ENCODE measurements at places on chromosomes 5 and 9. TPM values are rescaled to one million over a fixed set of nuclear protein-coding genes. Genes with fewer than 3 reads are reported as not detected.

- no peak for ATAC-seq
These were observed 8.7 kb downstream of the GRK6 start for GRCh38 chr5:177434942-177435738.

GRCh38 chr9:98801561-98801960 lies 5.2 kb upstream of the ANKS6 start:
- ATAC-seq, result no peak

DNA sequence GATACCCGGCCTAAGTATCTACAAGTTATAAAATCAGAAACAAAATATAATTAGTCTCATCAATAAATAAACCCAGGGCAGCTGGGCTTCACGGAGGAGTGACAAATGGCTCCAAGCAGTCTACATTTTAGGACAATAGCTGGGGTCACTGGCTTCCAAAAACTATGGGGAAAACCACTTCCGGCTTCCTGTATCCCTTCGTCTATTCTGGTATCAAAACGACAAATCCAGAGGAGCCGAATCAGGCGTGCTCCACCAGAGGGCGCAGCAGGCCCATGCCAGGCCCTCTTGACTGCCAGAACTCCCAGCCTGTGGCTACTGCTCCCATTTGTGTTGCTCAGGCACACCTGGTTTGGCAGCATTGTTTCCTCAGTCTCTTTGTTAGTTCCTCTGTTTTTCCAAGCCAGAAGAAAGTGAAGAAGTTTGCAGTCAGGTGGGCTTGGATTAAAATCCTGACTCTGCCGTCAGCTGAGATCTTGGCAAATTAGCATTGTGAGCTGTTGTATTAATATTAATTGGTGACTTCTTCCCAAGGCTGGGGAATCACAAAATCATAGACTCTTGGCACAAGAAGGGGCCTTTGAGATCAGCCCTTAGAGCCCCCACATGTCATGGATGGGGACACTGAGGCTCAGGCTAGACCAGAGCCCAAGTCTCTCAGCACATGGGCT lies 11.6 kb upstream of the RAB14 start:
- peak; percentile 95 for ATAC-seq

- ATAC-seq, result no peak
These were observed 243.4 kb downstream of the SYK start for GRCh38 chr9:91045041-91045440.

DNA sequence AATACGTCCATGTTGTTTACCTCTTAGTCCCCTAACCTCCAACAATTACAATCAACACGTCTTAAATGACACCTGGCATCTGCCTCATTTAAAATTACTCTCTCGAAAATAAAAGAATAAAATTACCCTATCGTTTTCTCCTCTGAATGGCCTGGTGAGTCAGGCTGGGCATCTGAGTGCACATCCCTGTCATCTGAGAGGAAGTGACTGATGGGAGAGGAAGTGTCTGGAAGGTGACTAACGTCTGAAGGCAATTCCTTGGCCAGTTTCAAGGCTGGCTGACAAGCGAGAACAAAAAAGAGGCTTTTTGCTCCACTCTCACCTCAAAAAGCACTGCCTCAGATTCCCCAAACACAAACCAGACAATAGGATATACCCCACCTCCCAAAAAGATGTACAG lies 57.7 kb downstream of the MAPKAP1 start:
- no peak for ATAC-seq

- ATAC-seq, result no peak
These were observed 29.9 kb downstream of the GLT6D1 start for GRCh38 chr9:135609366-135609955.

DNA sequence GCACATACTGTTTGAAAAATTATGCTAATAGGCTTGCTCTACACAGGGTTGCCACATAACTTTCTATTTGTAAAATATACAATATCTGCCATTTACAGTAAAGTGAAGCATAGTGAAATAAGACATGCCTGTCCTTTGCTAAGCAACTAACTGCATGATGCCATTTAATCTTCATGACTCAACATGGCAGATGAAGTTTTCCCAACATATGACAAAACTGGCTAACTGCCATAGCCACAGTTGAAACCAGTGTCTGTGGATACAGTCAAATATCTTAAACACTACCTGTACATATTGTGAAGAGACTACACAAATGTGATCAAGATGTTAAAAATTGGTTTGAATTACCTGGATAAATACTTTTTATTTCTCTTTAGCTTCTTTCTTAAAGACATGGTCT lies 3.1 kb upstream of the DMAC1 start:
- no peak for ATAC-seq

GRCh38 chr5:2898661-2899060 lies 147.2 kb upstream of the IRX2 start:
- no peak for ATAC-seq

- ATAC-seq, result no peak
These were observed 103.0 kb upstream of the CTSL start for GRCh38 chr9:87622923-87623322.

DNA sequence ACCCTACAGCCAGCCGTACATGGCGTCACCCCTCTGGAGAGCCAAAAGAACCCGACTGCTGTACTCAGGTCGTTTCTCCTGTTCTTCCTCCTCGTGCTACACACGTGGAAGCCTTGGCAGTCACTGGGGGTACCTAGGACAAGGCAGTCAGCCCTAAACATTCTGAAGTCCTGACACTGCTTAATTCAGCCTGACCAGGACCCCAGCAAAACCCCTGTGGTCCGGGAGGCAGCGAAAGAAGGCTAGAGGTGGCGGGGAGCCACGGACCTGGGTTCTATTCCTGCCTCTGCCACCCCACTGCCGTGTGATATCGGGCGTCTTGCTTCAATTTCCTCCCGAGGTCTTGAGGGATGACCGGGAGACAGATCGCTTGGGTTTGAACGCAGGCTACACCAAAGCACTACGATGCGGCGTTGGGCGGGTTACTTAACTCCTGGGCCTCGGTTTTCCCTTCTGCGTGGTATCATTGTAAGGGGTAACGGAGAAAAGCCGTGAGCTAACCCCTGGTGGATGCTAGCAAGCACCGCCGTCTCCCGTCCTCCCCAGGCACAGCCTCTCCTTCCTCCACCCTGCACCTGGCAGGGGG lies 429 bp upstream of the ARL10 start:
- ATAC-seq, result no peak

- no peak for ATAC-seq
These were observed 31.9 kb downstream of the MRPL36 start for GRCh38 chr5:1767524-1768282.

DNA sequence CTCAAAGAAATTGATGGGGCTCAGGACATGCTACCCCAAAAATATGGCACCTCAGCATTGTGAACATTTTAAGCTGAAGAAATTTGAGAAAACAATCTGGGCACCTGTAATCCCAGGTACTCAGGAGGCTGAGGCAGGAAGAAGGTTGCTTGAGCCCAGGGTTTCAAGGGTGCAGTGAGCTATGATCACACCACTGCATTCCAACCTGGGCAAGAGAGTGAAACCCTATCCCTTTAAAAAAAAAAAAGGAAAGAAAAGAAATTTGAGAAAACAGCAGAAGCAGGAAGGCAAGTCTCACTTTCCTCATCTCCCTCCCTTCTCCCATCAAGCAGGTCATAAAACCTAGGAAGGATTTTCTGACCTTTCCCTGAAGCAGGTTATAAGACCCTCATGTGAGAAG lies 23.6 kb downstream of the TPD52L3 start:
- no peak for ATAC-seq

GRCh38 chr9:109969011-109969410 lies 189.0 kb downstream of the PALM2AKAP2 start:
- ATAC-seq, result peak; percentile 63

- ATAC-seq, result peak; percentile 50
These were observed 50.9 kb upstream of the STARD4 start for GRCh38 chr5:111563031-111563822.

GRCh38 chr9:13508681-13509080 lies 229.2 kb upstream of the MPDZ start:
- ATAC-seq, result no peak

DNA sequence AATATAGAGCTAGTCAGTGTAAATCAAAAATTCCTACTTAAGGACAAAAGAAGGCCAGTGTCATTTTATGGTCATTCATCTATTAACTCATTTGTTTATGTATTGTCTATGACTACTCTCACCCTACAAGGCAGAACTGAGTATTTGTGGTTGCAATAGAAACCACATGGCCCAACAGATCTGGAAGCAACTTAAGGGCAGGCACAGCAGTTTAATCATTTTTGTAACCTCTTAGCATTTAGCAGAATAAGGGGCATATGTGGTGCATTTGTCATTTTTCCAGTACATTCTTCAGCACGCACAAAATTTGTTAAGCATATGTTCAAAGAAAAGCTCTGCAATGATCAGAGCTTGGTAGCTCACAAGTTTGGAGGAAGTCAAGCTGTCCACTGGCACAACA lies 1.1 kb downstream of the FKBP15 start:
- ATAC-seq, result no peak

GRCh38 chr9:84652496-84653120 lies 16.9 kb upstream of the NTRK2 start:
- ATAC-seq, result no peak

DNA sequence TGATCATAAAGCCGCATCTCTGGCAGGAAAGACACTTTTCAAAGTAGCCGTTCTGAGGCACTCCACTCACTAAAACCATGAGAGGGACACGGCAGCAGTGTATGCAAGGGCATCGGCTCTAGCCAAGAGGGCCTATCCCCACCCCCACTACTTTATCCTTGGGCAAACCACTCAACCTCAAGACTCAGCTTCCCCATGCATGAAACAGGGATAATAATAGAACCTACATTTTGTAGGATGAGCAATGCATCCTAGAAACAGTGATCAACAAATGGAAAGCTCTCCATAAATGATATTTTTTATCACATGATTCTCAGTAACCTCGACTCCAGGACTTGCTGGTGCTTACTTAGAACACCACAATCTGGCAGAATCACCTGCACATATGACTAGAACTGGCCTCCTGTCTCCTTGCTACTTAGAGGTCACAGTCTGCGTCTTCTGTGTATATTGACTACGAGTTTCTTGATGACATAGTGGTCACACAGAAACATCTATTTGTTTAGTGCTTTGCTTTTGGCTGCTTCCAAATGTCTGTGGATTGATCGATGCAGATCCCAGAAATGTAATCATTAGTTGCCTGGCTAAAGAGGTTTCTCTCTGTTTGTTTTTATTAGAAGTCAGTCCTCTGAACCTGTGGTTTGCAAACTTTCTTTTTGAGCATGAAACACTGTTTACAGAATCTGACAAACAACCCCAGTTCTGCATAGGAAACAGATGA lies 102.1 kb downstream of the LHFPL2 start:
- no peak for ATAC-seq

- ATAC-seq, result peak; percentile 90
These were observed 70.0 kb downstream of the SECISBP2 start for GRCh38 chr9:89388084-89388867.

GRCh38 chr5:36870399-36871040 lies 6.0 kb upstream of the NIPBL start:
- peak; percentile 71 for ATAC-seq

GRCh38 chr5:45189481-45189880 lies 380.7 kb downstream of the MRPS30 start:
- ATAC-seq, result no peak

DNA sequence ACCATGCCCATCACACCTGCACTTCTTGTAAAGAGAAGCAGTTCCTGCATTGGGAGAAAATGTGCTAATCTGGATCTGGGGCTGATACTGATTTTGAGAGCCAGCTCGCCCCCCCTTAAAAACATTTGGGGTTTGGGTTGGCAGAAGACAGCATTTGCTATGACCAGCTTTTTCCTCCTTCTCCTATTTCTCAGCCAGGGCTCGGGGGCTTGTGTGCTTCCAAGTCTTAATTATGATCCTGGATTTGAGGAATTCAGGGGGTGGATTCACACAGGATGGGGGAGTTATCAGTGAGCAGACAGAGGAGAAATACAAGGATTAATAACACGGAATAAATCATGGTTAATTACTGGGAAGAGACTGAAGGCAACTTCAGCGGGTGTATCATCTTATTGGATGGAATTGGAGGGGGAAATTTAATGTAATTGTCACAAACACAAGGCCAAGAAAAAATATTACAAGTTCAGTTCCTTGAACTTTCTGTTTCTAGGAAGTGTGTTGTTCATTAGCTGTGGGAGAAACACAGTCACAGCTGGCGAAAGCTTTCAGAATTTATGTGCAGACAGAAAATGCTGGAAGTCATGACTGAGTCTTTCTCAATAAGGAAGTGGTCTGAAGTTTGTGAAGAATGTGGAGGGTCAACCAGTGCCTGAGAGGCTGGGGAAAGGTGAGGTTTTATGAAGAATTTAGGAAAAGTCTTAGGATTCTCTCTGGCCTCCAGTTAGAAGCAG lies 15.3 kb downstream of the C9orf152 start:
- ATAC-seq, result peak; percentile 47

DNA sequence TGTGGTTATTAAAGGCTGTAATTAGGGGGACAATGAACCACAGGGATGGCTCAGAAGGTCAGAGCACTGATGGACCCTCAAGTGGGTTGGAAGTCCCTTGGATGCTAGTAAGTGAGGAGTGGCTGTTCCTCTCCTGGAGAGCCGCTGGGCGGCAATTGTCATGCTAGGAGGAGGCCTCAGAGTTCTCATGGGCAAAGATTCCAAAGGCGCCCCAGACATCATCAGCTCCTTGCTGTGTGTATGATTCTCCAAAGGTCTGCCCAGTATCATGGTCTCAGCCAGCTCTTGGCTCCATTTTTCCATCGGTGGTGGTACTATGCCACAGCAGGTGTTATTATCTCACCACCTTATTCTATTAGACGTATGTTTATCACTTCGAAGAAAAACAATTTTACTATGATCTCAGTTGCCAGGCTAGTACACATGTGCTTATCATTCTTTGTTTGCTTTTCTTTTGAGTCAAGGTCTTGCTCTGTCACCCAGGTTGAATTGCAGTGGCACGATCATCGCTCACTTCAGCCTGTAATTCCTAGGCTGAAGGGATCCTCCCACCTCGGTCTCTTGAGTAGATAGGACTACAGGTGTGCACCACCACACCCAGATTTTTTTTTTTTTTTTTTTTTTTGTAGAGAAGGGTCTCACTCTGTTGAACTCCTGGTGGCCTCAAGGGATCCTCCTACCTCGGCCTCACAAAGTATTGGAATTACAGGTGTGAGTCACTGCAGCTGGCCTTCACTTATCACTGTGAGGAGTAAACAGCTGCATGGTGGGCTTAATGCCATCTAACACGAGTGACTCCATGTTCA lies 46.8 kb downstream of the EXOSC2 start:
- no peak for ATAC-seq

The NMUR2 gene
- not detected for total RNA-seq

The MZB1 gene
- total RNA-seq, result 0.74 TPM

The GARNL3 gene
- 29.3 TPM for total RNA-seq

The SLC34A1 gene
- 0.12 TPM for total RNA-seq

The PCDHB7 gene
- total RNA-seq, result 1.7 TPM

The EQTN gene
- not detected for total RNA-seq

The PCDH12 gene
- total RNA-seq, result 6.1 TPM

The CCNJL gene
- total RNA-seq, result 0.35 TPM

The LURAP1L gene
- total RNA-seq, result 29.6 TPM

The GABRA1 gene
- total RNA-seq, result not detected

The SHC3 gene
- total RNA-seq, result 4.8 TPM

The FBP2 gene
- not detected for total RNA-seq

The C5orf52 gene
- total RNA-seq, result not detected

Data from gastroesophageal sphincter (tissue), 4 donors.